H4 (cell line): ENCODE measurements at places on chromosomes 6 and 20. TPM values are rescaled to one million over a fixed set of nuclear protein-coding genes. Genes with fewer than 3 reads are reported as not detected.

DNA sequence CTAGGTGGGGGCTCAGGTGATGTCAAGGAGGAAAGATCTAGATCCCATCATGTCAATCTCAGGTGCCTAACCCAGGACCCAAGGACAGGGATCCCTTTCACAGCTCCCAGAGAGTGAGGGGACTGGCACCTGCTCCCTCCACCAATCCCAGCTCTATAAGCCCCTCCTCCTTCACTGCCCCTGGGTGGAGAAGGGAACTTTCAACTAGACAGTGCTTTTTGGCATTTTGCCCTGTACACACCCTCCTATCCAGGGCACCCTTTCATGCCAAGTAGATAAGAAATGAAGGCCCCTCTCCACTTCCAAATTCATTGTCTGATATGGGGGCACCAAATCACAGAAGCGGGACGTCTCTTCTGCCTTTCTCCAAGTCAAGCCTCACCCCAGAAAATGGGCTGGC, 61.6 kb downstream of the MDGA1 start:
- DNase-seq, result no peak

The NNAT gene
- not detected in 2 replicates for total RNA-seq

The DEFB132 gene
- not detected in 2 replicates for total RNA-seq

DNA sequence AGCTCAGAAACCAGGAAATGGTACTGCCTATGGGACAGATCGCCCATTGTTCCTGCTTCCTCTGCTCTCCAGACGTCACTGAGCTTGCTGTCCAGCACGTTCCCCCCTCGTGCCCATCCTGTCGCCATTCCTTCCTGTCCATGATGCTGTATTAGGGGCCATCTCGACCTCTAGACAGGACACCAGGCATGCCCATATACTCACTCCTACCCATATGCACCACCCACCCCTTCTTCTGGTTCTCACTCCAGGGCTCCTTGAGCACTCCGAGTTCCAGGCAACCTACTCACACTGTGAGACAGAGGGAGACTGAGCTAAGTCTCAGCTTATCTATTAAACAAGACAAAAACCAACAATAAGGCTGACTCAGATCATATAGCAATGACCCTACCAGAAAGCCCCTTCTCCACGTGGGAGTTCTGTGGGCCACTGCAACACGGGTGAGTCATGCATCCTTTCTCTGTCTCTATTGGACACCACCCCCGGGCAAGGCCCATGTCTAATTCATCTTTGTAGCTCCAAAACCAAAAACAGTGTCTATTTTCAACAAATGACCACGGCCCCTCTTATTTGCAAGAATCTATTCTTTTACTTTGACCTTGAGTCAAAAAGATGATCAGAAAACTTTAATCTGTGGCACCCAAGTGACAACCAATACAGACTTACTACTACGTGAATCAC, 65.7 kb downstream of the PSMG4 start:
- DNase-seq, result peak; percentile 43

DNA sequence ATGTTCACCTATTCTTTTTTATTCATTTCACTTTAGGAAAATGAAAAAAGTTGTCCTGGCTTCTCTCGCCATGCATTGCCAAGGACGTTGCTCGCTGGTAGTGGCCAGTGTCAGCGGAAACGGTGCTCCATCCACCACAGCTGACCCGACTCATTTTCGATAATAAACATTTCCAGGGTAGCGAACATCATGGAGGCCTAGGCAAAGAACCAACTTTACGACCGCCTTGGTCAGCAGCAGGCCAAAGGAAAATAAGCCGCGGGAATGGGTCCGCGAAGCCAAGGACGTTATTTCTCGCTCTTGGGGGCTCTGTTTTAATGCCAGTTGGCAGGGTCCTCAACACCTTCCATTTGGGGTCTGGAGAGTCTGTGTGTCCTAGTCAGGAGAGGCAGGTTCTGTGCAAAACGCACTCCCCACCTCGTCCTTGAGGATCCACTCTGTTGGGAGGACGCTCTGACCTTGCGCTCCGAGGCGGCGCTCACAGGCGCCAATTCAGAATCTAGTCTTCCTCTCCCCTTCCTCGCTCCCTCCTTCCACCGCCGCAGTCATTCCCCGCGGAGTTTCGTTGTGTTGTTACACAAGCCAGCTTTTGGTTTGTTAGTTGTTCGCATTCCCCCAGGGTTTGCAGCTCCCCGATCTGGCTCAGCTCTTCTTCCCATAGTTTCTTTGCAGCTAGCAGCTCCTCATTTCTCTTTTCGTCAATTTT, 4.1 kb upstream of the PAX1 start:
- DNase-seq, result no peak

The IRF4 gene
- total RNA-seq, result not detected in 2 replicates

DNA sequence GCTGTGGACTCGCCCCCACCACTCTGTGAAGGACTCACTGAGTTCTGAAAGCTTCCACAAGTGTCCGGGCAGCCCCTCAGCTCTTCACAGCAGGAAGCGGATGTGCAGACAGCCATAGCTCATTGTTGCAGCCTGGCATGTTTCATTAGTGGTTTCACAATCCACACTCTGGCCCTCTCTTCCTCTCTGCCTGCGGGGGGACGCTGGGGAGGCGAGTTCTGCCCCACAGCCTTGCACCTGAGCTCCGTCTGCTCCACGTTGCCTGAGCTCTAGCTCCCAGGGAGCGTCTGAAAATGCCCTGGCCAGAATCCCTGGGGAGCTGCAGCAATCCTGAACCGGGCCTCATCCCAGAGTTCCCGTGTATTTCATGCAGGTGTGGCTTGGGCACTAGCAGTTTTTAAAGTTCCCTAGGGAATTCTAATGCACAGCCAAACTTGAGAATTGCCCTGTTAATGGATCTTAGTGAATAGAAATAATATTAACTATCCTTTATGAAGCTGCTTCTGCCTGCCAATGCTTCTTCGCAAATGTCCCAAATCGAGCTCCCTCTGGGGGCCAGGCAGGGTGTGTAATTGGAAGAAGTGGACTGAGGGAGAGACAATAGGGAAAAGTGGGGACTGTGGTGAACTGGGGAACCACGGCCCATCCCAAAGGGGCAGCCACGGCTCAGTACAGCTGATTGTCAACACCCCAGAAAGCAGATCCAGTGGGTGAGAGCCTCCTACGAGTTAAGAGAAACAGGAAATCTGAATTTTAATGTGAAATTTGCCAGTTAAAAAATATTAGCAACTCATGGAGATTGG, 51.5 kb downstream of the CTCFL start:
- DNase-seq, result no peak

The HLA-DQB1 gene
- not detected in 2 replicates for total RNA-seq

DNA sequence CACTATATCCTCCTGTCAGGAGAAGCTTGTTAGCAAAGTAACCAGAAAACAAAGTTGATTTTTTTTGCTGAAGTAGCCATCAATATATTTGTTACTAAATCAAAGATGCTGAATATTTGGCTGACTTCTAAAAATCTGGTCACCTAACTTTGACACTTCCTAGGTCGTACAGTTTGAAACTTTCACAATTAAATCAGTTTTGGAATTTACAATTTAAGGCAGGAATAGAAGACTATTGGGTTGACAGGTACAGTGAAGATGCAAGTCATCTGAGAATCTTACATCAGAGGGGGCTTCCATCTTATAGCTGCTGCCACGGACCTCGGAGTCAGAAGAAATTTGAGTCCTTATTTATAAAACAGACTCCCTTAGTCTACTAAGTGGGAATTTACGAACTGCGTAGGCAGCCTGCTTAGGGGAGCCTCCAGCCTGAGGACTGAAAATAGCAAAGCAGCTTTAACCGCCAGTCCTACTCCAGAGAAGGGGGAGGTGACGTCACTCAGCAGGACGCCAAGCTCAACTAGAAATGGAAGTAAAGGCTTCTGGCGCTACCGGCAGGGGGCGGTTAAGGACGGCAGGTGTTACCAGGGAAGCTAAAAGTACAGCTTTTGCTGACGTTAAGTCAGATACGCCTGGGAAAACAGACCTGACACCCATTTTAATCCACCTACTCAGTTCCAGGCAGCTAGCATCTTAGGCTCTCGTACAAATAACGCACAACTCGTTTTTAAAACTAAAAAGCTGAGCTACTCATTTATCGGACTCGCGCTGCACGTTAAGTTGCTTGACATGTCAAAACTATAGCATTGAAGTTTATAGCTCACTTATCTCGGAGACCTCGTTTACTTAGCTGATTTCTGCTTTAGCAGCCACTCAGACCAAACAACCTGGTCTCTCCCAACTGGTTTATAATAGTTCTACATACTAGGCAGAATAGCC, 61.1 kb upstream of the HFE start:
- peak; percentile 98 for DNase-seq

The ZNF165 gene
- total RNA-seq, result 0.16 and 1.2 TPM in 2 replicates

GRCh38 chr6:30787954-30788353, 43.6 kb upstream of the IER3 start:
- DNase-seq, result no peak
